Stimulated activated naive CD8-positive, alpha-beta T cell treated with anti-CD3 and anti-CD28 coated beads, Interleukin-15, Interleukin-2, amounts not matched to agents 100 U/mL and 50 U/mL, for 24 hours (primary cell): ENCODE measurements at places on chromosomes 3 and 15.

DNA sequence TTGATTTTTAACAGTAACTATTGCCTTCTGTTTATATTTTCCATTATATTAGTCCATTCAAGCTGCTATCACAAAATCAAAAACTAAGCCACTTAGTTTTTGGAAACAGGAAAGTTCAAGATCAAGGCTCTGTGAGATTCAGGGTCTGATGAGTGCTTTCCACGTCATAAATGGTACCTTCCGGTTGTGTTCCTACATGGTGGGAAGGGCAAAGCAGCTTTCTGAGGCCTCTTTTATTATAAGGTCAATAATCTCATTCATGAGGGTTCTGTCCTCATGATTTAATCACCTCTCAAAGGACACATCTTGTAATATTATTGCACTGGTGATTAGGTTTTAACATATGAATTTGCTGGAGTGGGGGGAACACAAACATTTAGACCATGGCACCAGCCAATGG lies 152.0 kb downstream of the VGLL3 start:
- DNase-seq, result no peak

DNA sequence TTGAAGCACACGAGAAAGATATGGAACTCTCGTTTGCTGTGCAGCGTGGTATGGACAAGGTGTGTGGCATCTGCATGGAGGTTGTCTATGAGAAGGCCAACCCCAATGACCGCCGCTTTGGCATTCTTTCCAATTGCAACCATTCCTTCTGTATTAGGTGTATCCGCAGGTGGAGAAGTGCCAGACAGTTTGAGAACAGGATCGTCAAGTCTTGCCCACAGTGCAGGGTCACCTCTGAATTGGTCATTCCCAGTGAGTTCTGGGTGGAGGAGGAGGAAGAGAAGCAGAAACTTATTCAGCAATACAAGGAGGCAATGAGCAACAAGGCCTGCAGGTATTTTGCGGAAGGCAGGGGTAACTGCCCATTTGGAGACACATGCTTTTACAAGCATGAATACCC lies 1.2 kb downstream of the MKRN3 start:
- no peak for DNase-seq

DNA sequence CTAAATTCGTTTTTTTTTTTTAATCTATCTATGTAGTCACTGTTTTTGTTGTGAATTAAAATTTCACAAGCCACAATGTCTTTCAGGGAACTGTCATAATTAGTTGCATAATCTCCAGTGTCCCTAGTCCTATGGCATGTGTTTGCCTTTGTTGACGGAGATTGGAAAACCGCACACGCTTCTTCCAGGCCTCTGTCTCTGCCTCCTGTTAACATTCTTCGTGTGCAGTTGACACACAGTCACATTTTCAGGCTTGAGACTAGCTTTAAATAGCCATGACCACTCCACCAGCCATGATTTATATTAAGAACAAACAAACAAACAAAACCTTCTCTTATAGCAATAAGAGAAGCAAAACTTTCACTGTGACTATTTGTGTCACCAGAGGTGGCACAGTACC lies 139.8 kb downstream of the DUT start:
- no peak for DNase-seq

DNA sequence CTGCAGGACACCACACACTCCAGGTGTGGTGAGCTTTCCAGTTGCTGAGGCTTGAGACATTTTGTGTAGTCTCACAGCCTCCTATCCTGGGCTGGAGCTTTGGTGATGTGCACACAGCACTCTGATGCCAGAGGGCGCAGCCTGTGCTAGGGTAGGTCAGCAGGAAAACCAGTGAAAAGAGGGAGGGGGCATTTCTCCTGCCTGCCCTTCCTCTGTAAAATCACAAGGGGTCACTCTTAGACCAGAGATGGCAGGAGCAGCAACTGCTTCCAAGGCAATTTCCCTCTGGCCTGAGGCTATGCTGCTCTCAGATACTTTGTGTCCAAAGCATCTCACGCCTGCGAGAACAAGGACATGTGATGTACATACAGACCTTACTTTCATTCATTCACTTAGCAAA lies 16.5 kb upstream of the MUSTN1 start:
- peak; percentile 7 for DNase-seq

GRCh38 chr3:124372775-124373174 lies 357.5 kb upstream of the UMPS start:
- DNase-seq, result no peak

- no peak for DNase-seq
Measured at GRCh38 chr3:46100812-46101211, 73.5 kb upstream of the XCR1 start.

GRCh38 chr15:31267161-31268107 lies 59.2 kb upstream of the KLF13 start:
- no peak for DNase-seq

DNA sequence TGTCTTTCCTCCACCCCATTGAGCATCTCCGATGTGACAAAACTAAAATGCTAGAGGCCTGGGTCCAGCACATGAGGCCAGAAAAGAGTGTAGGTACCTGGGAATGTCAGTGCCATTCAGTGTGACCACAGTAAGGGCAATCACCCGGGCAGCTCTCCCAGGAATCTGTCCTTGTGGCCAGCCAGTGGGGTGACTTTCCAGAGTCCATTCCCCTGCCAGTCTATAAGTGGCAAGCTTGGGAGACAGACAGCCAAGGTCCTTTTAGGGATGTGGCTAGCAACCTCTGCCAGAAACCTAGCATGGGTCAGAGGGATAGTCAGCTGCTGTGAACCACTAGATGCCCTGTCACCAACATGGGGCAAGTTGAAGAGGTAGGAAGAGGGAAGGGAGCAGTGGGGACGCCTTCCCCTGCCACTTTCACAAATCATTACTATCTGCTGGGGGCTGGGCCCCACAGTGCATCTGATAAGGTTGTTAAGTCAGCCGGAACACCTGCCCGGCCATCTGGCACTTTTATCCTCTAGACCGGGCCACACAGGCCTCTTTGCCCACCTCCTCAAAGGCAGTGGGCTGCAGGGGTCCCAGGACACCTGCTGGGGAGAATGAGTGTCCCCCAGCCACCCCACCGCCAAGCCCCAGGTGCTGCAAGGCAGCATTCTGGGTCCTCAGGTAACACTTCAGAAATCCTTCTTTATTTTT lies 24.8 kb upstream of the DET1 start:
- DNase-seq, result no peak

GRCh38 chr3:31382856-31383255 lies 149.9 kb upstream of the STT3B start:
- DNase-seq, result no peak
